ENCODE measurements at places on chromosomes 7 and 10.

DNA sequence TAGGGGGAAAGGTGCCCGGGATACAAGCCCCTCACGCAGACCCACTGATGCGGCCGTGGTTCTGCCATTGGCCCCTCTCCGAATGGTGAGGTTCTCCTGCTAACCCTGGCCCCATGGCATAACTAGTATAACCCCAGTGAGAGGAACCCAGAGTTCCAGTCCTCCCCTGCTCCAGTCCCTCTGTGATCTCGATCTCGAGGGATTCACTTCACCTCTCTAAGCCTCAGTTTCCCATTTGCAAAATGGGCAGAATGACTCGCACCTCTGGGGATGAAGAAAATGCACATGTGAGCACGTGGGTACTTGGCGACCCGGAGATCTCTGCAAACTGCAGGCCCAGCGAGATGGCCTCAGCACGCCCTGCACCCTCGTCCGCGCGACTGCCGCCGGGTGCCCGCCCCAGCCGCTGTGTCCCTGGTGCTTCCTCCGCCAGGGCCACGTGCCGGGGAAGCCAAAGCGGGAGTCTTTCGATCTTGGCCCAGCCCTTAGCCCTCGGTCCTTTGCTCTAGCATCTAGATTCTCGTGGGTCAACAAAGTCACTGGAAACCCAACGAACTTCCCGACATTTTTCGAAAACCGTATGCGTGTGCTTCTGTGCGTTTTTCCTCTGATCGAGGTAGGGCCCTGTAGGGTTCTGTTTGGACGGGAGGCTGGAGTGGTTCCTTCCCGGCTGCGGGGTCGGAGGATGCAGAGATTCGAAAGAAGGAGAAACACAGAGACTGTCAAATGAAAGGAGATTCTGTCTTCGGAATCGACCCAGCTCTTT is 169.8 kb downstream of the UBE2H start:
- ATAC-seq, result no peak

GRCh38 chr7:30430777-30431176 is 47.8 kb downstream of the NOD1 start:
- no peak for ATAC-seq

GRCh38 chr10:79995979-79996634 is 47.2 kb upstream of the SFTPD start:
- ATAC-seq, result no peak

- ATAC-seq, result peak; percentile 52
Measured at GRCh38 chr7:113289140-113289740, 170.9 kb upstream of the SMIM30 start.

- no peak for ATAC-seq
Measured at GRCh38 chr7:43492896-43493295, 90.0 kb upstream of the STK17A start.

DNA sequence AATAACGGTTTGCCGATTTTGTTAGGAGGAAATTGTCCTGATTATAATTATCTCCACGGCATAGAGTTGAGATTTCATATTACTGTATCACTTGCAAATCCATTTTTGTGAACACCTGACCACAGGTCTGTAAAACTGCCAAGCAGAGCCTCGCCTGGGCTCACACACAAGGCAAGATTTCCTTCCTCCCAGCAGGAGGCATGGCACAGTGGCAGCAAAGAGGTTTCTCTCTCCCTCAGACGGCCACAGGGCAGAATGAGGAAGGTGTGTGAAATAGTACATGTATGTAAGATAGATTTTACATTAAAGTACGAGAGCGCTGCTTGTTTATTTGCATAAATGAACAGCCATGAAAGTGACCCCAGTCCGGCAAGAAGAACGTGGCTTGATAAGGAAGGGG is 130.1 kb downstream of the CELF2 start:
- ATAC-seq, result peak; percentile 64

DNA sequence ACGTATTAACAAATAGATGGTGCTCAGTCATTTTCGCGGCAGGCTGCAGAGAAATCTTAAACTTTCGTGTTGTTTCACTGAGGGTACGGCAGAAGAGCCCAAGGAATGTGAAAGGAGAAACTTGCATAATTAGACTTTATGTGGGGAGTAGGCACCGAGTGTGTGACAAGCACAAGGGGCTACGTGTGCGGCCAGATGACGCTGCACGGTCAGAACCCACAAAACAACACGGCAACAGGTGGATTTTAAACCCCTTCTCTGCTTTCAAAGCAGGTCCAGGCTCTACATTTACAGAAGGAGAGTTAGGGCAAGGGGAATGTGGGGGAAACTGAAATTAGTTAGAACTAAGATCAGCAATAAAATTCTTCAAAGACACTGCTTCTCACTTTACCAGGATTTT is 392 bp upstream of the UCN3 start:
- ATAC-seq, result no peak

DNA sequence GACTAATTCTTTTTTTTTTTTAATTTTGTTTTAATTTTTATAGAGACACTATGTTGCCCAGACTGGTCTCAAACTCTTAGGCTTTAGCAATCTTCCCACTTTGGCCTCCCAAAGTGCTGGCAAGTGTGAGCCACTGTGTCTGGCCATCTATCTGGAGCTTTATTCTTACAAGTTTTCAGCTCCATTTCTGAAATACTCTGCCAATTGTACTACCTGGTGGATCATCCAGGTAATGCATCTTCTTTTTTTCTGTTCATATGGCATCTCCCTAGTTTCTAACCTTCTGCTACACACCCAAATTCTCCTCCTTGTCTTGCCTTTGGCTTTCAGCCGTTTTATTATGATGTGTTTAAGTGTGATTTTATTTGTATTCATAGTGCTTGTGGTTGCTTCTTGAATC is 40.2 kb downstream of the ZNF365 start:
- no peak for ATAC-seq

- peak; percentile 2 for ATAC-seq
Measured at GRCh38 chr7:151006590-151007300, 15.9 kb downstream of the NOS3 start.

GRCh38 chr10:33115738-33116719 is 158.0 kb upstream of the ITGB1 start:
- ATAC-seq, result peak; percentile 21

DNA sequence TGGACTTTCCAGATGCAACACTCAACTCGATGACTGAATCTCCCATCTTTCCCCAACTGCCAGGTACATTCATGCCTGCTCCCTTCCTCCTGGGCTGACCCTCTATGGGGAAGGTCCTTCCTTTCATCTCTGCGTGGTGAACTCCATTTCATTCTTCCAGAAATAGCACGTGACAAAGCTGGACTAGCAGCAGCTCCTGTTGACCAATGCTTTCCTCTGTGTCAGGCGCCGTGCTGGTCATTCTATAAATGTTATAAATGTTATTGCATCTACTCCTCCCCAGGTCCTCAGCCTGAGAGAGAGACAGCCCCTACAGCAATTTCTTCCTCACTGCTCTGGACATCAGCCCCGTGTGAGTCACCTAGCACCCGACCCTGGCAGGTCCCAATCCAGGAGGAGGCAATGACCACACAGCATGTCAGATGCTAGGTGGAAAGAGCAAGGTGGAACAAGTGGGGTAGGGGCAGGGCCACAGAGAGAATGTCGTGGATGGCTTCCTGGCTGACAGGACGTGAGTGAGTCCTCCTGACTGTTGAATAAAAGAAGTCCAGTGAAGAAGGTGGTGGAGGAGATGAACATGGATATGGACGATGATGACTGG is 178.1 kb downstream of the ADAM12 start:
- no peak for ATAC-seq

DNA sequence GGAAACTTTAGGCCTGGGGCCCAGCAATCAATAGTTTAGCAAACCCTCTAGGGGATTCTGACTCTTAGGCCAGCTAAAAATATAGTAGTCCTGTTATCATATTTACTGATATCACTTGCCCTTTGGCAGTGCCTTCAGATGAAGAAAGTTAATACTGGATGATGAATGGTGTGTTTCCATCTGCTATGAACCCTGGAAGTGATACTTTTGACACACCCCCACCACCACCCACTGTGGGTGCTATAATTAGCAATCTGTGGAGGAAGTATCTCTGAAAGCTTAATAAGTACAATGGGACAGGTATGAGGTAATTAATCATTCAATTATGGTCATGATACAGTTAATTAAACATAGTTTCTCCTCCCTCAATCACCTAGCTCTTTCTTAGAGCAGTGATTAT is 90.4 kb upstream of the LRRTM3 start:
- ATAC-seq, result no peak

GRCh38 chr7:44673324-44673723 is 66.9 kb downstream of the OGDH start:
- peak; percentile 87 for ATAC-seq

DNA sequence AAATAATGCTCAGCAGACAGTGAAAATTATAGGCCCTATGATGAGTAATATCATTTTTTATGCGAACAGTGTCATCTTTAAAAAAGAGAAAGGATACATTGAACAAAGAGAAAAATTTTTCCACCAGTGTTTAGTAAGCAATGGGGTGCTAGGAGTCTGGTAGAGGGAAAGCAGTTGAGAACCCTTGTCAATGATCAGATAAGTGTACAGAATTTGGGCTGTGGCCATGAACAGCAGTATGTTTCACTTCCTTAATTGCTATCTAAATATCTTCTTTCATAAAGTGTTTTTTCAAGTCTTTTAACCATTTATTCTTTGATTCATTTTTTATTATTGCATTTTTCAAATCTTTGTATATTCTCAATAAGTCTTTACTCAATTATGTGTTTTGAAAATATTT is 750.7 kb upstream of the KCND2 start:
- ATAC-seq, result no peak

- ATAC-seq, result no peak
Measured at GRCh38 chr7:158027646-158028045, 560.0 kb downstream of the PTPRN2 start.

GRCh38 chr7:13904689-13905088 is 84.8 kb downstream of the ETV1 start:
- no peak for ATAC-seq

- no peak for ATAC-seq
Measured at GRCh38 chr7:121307021-121307574, 21.7 kb upstream of the WNT16 start.

- ATAC-seq, result no peak
Measured at GRCh38 chr10:23529625-23530024, 90.8 kb downstream of the OTUD1 start.

GRCh38 chr10:128729910-128730420 is 603.7 kb upstream of the MKI67 start:
- ATAC-seq, result peak; percentile 22

DNA sequence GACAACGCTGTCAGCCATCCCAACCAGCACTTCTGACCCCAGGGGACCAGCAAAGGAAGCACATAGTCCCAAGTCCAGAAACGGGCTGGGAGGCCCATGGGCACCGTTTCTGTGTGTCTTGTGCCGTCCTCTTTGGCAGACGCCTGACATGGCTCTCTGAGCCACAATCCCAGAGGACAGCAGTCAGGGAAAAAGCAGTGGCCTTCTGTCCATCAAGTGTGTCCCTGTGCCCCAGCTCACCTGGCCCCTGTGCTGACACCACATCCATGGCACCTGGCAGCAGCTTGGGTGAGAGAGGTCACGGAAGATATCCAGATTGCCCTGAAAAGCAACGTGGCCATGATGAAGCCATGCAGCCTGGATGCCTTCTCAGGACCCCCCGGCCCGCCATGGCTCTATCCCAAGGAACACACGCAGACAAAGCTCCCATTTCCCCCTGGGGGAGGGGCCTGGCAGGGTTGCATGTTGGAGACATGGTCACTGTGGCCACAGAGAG is 38.1 kb upstream of the ANTXRL start:
- no peak for ATAC-seq

DNA sequence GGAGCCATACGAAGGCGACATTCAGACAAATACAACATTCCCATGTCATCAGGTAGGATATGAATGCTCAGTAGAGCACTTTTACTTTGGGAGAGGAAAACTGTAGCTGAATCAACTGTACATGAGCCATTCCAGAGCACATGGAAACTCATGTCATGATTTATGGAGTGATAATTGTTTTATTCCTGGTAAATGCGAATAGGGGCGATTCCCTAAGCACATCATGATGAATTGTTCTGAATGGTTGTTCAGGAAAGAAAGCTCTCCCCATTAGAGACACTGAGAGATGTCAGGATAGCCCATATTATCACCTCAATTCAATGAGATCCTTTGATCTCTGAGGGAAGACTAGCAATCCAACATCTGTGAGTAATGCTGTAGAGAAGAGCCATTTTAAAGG is 243.6 kb downstream of the FOXP2 start:
- ATAC-seq, result no peak

DNA sequence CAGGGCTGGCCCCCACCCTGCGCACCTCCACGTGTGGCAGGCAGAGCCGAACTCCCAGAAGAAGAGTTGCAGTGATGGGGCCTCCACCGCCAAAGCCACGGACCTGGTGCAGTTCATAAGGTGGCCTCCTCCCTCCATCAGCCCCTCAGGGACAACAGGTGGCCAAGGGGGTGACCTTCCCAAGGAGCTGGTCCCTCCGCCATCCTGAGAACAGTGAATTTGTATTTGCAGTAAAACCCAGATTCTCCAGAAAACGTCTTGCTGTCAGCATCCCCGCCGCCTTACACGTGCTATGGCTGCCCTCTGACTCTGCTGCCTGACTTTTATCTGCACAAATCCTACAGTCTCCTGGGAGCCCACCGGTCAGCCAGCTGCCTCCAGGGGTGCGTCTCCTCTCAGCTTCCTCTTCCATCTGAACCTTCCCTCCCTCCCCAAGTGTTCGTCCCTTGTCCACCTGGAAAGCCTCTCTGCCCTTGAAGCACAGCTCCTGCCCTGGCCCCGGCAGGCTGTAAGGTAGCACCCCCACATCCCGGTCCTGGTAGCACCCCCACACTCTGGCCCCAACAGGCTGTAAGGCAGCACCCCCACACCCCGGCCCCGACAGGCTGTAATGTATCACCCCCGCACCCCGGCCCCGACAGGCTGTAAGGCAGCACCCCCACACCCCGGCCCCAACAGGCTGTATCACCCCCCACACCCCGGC is 311.8 kb downstream of the PTPRN2 start:
- ATAC-seq, result no peak

- ATAC-seq, result no peak
Measured at GRCh38 chr7:114986190-114987180, 64.6 kb downstream of the MDFIC start.

DNA sequence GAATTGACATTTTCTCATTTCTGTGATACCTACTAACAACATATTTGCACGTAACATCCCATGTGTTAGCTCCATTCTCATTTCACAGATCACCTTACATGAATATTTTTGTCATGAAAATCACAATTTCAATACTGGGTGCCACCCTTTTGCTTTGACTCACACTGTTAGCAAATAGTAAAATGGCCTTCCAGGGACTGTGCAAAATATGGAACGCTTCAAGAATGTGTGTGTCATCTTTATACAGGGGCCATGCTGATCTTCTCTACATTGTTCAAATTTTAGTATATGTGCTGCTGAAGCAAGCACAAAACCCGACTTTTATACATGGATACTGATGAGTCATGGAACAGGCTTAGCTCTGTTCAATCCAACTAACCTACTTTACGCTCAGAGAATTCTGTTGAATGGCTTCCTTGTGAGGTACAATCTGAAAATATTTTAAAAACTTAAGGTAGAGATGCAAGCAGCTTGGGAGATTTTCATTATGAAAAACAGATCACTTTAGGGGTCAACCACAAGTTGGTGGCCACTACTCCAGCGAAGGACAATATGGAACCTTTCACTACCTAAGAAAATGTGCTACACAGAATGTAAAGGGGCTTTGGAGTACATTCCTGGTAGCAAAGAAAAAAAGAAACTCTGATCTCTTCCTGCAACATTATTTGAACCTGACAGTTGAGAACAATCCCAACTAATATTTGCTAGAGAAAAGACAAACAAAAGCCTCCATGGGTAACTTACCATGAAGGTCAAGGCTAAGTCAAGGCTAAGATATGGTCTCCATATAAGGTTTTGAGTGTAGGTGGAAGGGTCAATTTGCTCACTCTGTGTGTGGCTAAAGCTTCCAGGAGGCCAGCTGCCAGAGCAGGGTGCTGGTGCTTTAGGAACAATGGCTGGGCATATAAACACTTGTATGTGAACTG is 11.9 kb downstream of the ANKRD26 start:
- ATAC-seq, result no peak
